ENCODE measurements at places on chromosomes 16 and 17. TPM values are rescaled to one million over a fixed set of nuclear protein-coding genes. Genes with fewer than 3 reads are reported as not detected.

ODAD4 gene
- 2.0 TPM for total RNA-seq

KRTAP9-1 gene
- not detected for total RNA-seq

KRTAP2-3 gene
- total RNA-seq: not detected

GNG13 gene
- not detected for total RNA-seq

GPR142 gene
- 0.59 TPM for total RNA-seq

ZSCAN10 gene
- not detected for total RNA-seq

KRTAP16-1 gene
- total RNA-seq: not detected

SCNN1G gene
- 0.30 TPM for total RNA-seq

MYH1 gene
- not detected for total RNA-seq

C16orf54 gene
- 0.39 TPM for total RNA-seq
